GM13976 (cell line): ENCODE measurements at places on chromosomes 1 and 21.

DNA sequence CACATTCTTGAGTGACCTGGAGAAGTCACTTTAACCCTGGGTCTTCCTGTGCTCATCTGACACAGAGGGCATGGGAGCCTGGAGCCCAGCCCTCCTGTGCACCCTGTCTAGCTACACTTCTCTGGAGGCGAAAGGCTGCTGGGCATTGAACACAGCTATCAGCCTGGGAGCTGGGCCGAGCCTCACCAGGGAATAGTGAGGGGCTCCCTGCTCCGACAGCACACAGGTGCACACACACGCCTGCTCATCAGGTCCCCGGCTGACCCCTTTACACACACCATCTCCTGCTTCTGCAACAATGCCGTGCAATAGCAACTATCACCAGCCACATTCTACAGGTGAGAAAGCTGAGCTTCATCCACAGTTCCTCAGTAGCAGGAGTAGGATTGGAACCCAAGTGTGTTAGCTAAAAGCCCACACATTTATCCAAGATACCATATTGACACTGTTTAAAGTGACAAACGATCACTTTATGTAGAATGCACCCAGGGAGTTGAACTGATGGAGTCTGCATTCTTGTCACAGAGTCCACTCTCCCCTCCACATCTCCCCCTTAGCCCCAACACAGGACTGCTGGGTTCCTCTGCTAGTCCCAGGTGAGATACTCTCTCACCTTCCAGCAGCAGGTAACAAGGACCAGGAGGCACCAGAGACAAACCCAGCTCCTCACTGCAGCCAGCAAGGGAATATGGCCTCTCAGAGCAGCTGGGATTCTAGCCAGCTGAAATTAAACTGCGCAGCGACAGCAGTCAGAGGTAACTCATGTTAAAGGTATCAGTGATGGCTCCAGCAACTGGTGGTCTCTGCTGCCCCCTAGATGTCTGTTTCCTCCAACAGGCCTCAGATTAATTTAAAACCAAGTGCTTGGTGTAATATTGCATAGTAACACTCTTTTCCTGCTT lies 18.3 kb upstream of the CAPN8 start:
- peak; percentile 35 for DNase-seq

GRCh38 chr1:46342084-46342656 lies 1.6 kb downstream of the NSUN4 start:
- peak; percentile 65 for DNase-seq

DNA sequence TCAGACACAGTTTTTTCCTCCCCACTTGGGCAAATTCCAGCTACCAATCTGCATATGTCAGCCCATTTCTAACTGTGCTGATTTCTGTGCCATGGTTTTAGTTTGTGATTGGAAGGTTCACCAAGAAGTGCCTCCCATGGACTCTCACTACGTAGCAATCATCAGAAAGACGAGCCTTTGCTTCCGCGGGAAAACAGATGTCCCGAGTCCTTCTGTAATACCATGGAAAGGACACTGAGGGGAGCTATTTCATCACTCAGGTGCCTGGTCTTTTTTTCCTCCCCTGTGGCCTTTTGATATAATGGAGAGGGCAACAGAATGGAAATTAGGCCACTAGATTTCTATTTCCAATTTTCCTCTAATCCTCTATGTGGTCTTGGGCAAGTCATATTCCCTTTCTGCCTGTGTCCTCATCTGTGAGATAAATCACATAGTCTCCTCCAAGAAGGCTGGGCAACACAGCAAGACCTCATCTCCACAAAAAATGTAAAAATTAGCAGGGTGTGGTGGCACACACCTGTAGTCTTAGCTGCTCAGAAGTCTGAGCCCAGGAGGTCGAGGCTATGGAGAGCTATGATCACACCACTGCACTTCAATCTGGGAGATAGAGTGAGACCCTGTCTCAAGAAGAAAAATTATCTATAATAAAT lies 24.8 kb downstream of the LEMD1 start:
- DNase-seq: peak; percentile 54

DNA sequence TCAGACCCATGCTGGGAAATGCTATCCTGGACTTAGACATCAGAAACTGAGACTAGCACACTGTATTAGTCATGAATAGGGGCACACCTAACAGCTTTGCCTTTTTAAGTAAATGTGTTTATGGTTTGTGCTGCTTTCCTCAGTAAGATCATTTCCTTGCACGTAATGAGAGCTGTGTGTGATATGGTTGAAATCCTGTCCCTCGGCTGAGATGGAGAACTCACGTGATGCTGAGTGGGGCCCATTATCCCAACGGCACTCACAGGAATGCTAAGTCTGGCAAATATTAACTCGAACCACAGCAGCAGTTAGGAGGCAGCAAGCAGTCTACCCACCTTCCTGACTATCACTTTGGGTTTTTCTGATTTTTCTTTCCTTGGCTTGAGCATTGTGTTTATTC lies 38.2 kb downstream of the BCL9 start:
- no peak for DNase-seq

- DNase-seq: no peak
These were observed 1.1 kb downstream of the ICMT start for GRCh38 chr1:6234502-6235295.
